NCI-H187 treated with DMSO at 0.1 percent for 48 hours (cell line): ENCODE measurements at places on chromosomes 6 and 20.

- no peak for DNase-seq
Measured at GRCh38 chr6:159788276-159788675, 1.1 kb downstream of the TCP1 start.

- no peak for DNase-seq
Measured at GRCh38 chr6:120686492-120686891, 647.8 kb downstream of the TBC1D32 start.

GRCh38 chr6:33313105-33313708, 671 bp downstream of the TAPBP start:
- DNase-seq: no peak

GRCh38 chr6:109347779-109348178, 34.5 kb downstream of the CD164 start:
- DNase-seq: no peak

GRCh38 chr6:28001751-28002150, 44.7 kb downstream of the OR2B6 start:
- DNase-seq: no peak

- no peak for DNase-seq
Measured at GRCh38 chr6:112971651-112972050, 624.5 kb downstream of the RFPL4B start.

DNA sequence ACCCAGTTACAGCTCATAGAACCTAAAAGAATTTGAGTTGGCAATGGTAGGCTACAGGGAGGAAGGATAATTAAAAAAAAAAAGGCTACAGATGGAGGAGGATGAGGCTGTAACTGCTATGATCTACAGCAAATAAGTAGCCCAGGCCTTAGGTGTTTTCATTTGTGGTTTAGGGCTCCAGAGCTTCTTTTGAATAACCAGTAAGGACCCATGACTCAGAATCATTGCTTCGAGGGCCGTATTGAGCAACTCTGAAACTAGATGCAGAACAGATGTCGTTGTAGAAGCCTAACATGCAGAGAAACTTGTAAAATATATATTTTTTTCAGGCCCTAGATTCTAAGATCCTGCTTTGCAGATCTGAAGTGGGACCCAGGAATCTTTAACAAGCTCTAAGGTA, 19.0 kb upstream of the ASIP start:
- DNase-seq: no peak

DNA sequence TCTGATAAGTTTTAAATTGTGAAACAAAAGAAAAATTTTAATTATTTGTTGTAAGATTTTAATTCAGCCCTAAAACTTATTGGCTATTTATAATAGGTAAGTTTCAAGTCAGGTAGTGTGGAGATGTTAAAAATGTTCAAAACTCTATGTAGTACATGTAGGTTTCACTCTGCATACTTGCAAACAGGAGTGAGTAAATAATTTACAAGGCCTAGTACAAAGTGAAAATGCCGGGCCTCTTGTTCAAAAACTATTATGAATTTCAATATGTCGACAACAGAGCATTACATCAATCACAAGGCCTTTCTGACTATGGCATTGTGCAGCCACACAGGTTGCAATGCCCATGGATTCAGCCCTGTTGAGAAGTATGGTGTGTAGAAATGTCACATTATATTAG, 80.9 kb upstream of the GRIK2 start:
- no peak for DNase-seq

- DNase-seq: no peak
Measured at GRCh38 chr20:19901226-19901625, 115.9 kb upstream of the NAA20 start.
